ENCODE measurements at places on chromosomes 1 and 21. TPM values are rescaled to one million over a fixed set of nuclear protein-coding genes. Genes with fewer than 3 reads are reported as not detected.

DNA sequence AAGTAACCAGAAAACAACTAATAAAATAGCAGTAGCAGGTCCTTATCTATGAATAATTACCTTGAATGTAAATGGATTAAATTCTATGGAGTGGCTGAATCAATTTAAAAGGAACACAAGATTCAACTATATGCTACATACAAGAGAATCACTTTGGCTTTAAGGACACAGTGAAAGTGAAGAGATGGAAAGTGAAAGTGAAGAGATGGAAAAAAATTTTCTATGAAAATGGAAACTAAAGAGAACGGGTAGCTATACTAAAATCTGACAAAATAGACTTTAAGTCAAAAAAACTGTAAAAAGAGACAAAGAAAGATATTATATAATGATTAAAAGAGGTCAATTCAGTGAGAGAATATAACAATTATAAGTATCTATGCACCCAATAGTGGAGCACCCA is 54.7 kb downstream of the C1orf185 start:
- DNase-seq: no peak

CFAP74 gene
- 0.52 TPM for polyA plus RNA-seq

GRCh38 chr1:185939142-185939541 is 205.0 kb downstream of the HMCN1 start:
- DNase-seq: no peak

DNA sequence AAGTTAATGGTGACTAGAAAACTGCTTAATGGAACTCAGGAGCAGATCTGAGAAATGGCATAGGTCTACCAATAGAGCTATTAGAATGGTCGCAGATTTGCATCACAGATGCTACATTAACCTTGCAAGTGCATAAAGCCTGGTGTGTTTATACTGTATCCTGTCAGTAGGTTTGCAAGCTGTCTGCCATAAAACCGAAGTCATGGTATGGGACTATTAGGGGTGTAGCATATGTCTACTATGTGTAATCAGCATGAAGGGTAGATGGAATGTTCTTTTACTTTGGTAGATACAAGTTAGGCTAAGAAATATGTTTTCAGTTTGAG is 574.2 kb upstream of the ADGRL2 start:
- no peak for DNase-seq

CFAP126 gene
- polyA plus RNA-seq: 15.2 TPM

ZFP69B gene
- polyA plus RNA-seq: 6.3 TPM

TMEM240 gene
- polyA plus RNA-seq: 12.1 TPM

- peak; percentile 21 for DNase-seq
Observed at GRCh38 chr1:20787840-20788795, 1.0 kb upstream of the HP1BP3 start.

Data from renal cortex interstitium (tissue), 15 donors.